ENCODE measurements at places on chromosomes 11 and 22. TPM values are rescaled to one million over a fixed set of nuclear protein-coding genes. Genes with fewer than 3 reads are reported as not detected.

The PGR gene
- 0.03 TPM for polyA plus RNA-seq

The OR5AK2 gene
- polyA plus RNA-seq: 0.23 TPM

The GSTT2B gene
- polyA plus RNA-seq: 6.9 TPM

The KCNQ1 gene
- polyA plus RNA-seq: 9.1 TPM

The GAL gene
- polyA plus RNA-seq: 0.23 TPM

The EXPH5 gene
- polyA plus RNA-seq: 6.3 TPM

The TRIM51G gene
- not detected for polyA plus RNA-seq

The TUT1 gene
- 24.8 TPM for polyA plus RNA-seq

The OLFML1 gene
- polyA plus RNA-seq: 33.1 TPM

The MS4A15 gene
- not detected for polyA plus RNA-seq

The OR5P2 gene
- polyA plus RNA-seq: 0.13 TPM

The CBX6 gene
- polyA plus RNA-seq: 35.9 TPM

The TBC1D10A gene
- polyA plus RNA-seq: 12.9 TPM

The C11orf21 gene
- 0.43 TPM for polyA plus RNA-seq

The CPT1B gene
- polyA plus RNA-seq: 15.9 TPM

The TIMP3 gene
- polyA plus RNA-seq: 121 TPM

The HEPN1 gene
- 1.7 TPM for polyA plus RNA-seq

The SLC22A8 gene
- 51.0 TPM for polyA plus RNA-seq

The RNASEH2C gene
- polyA plus RNA-seq: 39.0 TPM

The SCO2 gene
- 1.5 TPM for polyA plus RNA-seq

The SCUBE2 gene
- 6.8 TPM for polyA plus RNA-seq

The DNAJC24 gene
- polyA plus RNA-seq: 33.9 TPM

The GCAT gene
- polyA plus RNA-seq: 13.5 TPM

The DEUP1 gene
- polyA plus RNA-seq: 1.4 TPM

The OR5A1 gene
- polyA plus RNA-seq: 0.03 TPM

The OR10A2 gene
- 0.08 TPM for polyA plus RNA-seq

The PRODH gene
- polyA plus RNA-seq: 11.9 TPM

The FAM181B gene
- polyA plus RNA-seq: 2.3 TPM

The FBXO3 gene
- 62.1 TPM for polyA plus RNA-seq

The TRMU gene
- polyA plus RNA-seq: 59.6 TPM

The SCUBE1 gene
- polyA plus RNA-seq: 8.7 TPM

The FZD4 gene
- 91.3 TPM for polyA plus RNA-seq

The MPEG1 gene
- polyA plus RNA-seq: 6.8 TPM

The VWA5A gene
- polyA plus RNA-seq: 13.7 TPM

The CDCA5 gene
- polyA plus RNA-seq: 23.1 TPM

The TMEM121B gene
- polyA plus RNA-seq: 1.0 TPM

The MUC5B gene
- polyA plus RNA-seq: 0.12 TPM

The HBG2 gene
- polyA plus RNA-seq: 1,458 TPM

The TMEM126B gene
- polyA plus RNA-seq: 69.7 TPM

The OR5T3 gene
- not detected for polyA plus RNA-seq

The BARX2 gene
- 1.0 TPM for polyA plus RNA-seq

The SOX10 gene
- polyA plus RNA-seq: 1.3 TPM

The HTR3A gene
- not detected for polyA plus RNA-seq

The P2RY6 gene
- 0.85 TPM for polyA plus RNA-seq

The PATE4 gene
- polyA plus RNA-seq: 0.20 TPM

The KCNJ1 gene
- 76.0 TPM for polyA plus RNA-seq
